ENCODE measurements at places on chromosomes 11 and 22. TPM values are rescaled to one million over a fixed set of nuclear protein-coding genes. Genes with fewer than 3 reads are reported as not detected.

HEPHL1 gene
- total RNA-seq: not detected

SYT12 gene
- total RNA-seq: 0.62 TPM

TRPC6 gene
- total RNA-seq: not detected

ZNF215 gene
- total RNA-seq: 12.8 TPM
